ENCODE measurements at places on chromosomes 7 and 10.
A peak's percentile ranks its signal among the peaks of the same experiment; 100 is the strongest.

DNA sequence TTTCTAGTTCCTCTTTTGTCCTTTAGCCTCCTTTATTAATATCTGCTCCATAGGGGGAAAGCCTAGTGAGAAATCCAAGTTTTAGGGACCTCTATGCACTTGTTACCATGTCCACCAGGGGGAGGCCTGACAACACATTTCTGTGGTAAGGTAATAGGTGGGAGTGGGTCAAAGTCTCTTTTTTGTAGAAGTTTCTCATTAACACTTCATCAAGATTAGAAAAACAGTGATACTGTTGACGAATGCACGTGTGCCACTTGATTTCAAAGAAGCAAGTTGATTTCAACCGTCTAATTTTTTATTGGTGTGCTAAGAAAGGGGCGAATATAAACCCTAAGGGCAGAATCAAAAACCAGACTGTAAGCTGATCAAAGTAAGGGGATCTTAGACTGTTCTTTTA, 30.6 kb downstream of the CISD1 start:
- peak; percentile 24 for DNase-seq

- DNase-seq, result no peak
Measured at GRCh38 chr7:122482212-122482611, 177.7 kb upstream of the FEZF1 start.

- DNase-seq, result no peak
Measured at GRCh38 chr10:21602313-21602712, 68.3 kb downstream of the MLLT10 start.

DNA sequence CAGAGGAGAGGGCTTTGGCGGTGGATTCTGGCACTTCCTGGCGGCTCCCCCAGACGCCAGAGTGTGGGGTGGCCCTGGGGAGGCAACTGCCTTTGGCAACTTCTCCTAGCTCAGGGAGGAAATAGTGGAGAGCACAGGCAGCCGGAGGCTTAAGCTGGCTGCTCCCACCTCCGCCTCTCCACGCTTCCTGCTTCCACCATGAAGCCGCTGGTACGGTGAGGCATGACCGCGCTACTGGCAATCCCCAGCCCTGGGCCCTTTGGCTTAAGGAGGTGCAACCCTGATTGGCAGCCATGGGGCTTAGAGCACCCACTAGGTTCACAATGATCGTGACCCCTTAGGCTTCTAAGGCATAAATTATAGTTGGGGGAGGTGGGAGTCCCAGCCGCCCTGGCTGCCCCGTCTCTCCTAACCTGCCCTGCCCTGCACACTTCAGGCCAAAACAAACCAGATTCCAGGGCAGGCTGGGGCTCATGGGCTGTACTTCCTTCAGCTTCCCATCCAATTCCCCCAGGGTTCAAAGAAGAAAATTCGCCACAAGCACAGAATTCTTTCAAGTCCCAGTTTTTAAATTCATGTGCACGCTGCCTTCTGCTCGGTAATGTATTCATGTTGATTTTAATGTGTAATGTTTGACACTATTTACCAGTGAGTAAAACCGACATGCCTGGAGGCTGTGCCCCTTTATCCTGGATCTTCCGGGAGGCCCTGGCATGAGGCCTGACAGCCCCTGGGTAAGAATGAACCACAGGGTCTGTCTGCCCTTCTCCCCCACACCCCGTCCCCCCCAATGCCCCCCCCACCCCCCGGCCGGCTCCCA, 90.7 kb upstream of the LRRC4 start:
- DNase-seq, result no peak

GRCh38 chr7:19143881-19144574, 1.2 kb downstream of the FERD3L start:
- no peak for DNase-seq

- DNase-seq, result no peak
Measured at GRCh38 chr7:23472046-23472445, 1.8 kb upstream of the IGF2BP3 start.

GRCh38 chr7:96649981-96650380, 59.7 kb downstream of the SEM1 start:
- DNase-seq, result no peak

- no peak for DNase-seq
Measured at GRCh38 chr10:126247446-126247975, 140.8 kb downstream of the ADAM12 start.

DNA sequence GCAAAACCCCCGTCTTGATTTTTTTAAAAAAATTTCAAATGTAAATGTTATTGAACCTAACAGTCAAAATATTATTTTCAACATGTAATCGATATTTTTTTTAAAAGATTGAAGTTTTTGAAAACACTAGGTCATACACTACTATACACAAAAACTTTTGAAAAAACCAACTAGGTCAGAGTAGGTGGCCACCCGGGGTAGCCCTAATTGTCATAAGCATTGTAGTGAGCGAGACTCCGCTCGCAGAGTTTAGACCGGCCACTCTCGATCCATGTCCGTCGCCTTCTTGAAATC, 417 bp downstream of the RFC2 start:
- no peak for DNase-seq

DNA sequence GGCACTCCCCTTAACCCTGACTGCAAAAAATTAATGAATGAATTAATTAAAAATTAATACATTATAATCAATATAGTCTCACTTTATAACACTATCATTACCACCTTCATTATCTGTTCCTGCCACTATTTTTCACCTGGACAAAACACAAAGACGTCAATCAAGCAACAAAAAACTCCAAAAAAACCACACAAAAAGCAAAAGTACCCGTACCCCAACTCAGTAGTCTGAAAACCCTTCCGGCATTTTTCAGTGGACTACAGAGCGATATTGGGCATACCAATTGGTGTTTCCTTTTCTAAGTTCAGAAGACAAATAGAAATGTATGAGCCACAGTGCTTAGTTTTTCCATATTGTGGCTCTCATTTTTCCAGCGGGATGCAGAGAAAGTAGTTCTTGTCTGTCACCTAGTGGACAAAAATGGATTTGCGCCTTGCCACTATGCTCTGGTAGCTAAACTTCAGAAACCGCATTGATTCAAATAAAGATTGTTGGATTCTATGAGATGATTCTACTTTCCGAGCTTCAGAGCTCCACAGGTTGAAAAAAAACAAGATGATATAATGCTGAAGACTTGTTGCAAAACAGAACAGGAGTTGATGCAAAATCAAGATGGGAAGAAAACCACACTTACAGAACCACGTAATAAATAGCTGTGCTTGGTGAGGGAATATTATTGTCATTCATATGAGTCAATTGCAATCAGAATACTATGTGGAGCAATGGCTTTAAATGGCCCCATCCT, 50.6 kb upstream of the ITGB1 start:
- no peak for DNase-seq

GRCh38 chr10:1114315-1114714, 58.1 kb downstream of the WDR37 start:
- DNase-seq, result no peak

DNA sequence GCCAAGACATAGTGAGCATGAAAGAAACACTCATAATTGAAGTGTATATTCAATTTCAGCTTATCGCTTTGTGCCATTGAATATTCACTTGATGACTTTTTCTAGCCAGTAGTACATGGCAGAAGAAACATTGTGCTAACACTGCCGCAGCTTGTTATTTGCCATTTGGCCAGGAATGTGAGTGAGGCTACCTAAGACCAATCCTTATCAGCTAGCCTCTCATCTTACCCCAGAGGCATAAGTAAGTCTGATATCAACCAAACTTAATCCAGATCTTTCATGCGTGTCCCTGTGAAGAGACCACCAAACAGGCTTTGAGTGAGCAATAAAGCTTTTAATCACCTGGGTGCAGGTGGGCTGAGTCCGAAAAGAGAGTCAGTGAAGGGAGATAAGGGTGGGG, 586.0 kb upstream of the MBL2 start:
- DNase-seq, result no peak

DNA sequence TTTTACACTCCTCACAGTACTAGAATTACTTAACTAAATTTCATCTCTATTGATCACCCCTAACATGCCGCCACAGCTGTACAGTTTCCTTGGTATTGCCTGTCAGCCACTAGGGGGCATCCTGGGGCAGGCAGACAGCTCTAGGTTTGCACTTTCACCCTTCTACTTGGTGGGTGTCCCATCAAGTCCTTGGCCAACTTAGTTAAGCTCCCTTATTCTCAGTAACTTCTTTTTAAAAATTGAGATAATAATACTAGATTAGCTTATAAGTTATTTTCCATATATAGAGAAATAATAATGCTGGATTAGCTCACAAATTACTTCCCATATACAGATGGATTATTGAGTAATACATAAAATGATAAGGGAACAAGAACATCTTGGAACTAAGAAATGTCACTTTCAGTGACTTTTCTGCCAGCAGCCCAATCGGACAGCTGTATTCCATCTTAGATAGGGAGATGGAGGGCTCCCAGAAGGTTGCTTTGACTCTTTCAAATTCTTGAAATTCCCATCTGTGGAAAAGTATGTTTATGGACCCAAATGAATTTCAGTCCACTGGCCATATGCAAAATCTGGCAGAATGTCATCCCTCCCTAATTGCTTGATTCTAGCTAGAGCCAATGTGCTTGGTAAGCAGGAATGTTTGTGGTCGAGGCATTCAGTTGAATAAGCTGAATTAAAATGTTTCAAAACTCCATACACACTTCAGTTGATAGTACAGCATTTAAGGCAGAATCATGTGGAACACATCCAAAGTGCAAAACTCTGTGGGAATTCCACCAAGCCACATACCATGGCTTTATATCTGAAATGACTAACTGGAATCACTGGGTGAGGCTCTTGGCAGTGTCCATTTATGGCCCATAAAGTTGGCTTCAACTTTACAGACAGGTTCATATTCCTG, 309.7 kb downstream of the CSTF2T start:
- no peak for DNase-seq

GRCh38 chr10:104447906-104448305, 94.3 kb downstream of the CFAP58 start:
- DNase-seq, result no peak

GRCh38 chr10:35420827-35421552, 84.7 kb downstream of the CCNY start:
- DNase-seq, result no peak

DNA sequence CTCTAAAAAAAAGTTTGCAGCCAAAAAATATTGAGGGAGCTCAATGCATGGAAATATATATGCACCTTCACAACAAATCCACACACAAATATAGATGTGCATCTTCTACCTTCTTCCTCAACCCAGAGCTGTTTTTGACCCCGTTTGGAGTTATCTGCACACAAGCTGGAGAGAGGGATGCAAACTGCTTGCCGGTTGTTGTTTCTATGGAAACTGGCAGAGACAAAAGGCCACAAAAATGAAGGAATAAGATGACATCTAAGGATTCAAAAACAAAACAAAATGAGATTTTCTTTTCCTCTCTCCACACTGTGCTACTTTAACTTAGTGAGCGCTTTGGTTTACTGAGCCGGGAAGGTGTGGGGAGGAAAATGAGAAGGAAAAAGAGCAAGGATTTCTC, 210.2 kb upstream of the AGK start:
- no peak for DNase-seq

GRCh38 chr10:131344747-131345146, 33.2 kb upstream of the TCERG1L start:
- DNase-seq, result no peak

GRCh38 chr7:82672078-82672477, 228.5 kb upstream of the CACNA2D1 start:
- no peak for DNase-seq

DNA sequence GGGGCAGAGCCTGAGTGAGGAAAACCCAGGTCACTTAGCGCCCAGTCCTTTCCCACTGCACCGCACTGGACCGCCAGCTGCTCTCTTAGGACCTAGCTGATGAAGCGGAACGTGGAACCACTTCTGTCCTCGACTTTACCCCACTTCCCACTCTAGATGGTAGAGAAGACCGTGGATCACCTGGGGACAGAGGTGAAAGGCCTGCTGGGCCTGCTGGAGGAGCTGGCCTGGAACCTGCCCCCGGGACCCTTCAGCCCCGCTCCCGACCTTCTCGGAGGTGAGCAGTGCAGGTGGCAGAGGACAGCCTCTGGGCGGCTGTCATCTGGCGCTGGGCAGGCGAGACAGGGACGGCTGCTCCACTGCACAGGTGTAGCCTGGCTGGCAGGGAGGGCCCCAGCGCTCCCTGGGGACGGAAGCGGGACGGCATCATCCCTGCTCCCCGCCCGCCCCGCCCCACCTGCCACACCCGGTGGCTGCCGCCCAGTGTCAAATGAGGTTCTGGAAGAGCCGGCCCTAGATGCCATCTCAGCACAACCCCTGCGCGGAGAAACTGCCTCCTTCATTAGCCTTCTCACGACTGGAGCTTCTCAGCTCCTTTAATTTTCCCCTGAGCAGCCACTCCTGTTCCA, 11.7 kb downstream of the PLAC9 start:
- DNase-seq, result no peak

DNA sequence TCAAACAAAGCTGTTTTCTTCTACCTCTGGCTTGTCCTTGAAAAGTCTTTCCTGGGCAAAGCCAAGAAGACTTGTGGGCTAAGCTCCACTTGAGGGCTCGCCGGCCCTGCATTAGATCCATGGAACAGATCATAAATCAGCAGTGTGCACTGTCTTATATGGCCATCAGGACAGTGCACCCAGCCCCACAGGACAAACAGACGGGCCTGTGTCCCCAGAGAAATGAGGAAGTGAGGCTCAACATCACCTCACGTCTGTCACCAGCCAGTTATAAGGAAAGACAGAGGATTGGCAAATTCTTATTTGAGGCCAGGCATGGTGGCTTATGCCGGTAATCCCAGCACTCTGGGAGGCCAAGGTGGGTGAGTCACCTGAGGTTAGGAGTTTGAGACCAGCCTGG, 12.3 kb upstream of the IFT22 start:
- no peak for DNase-seq

- DNase-seq, result no peak
Measured at GRCh38 chr7:151251689-151252560, 3.4 kb upstream of the SMARCD3 start.

GRCh38 chr7:120218712-120219111, 54.3 kb upstream of the KCND2 start:
- DNase-seq, result no peak

Data from stimulated activated CD8-positive, alpha-beta memory T cell treated with anti-CD3 and anti-CD28 coated beads, Interleukin-4, amount 100 ng/mL, for 1 hour (primary cell).